ENCODE measurements at places on chromosomes 6 and 20. TPM values are rescaled to one million over a fixed set of nuclear protein-coding genes. Genes with fewer than 3 reads are reported as not detected.

The APCDD1L gene
- total RNA-seq = not detected

The SLC17A3 gene
- total RNA-seq = 0.87 TPM

The PPP1R3D gene
- 1.1 TPM for total RNA-seq

The MCUR1 gene
- total RNA-seq = 15.0 TPM

The CHRNA4 gene
- total RNA-seq = 0.63 TPM

The RIN2 gene
- 27.9 TPM for total RNA-seq

The TCF15 gene
- not detected for total RNA-seq

The C20orf141 gene
- not detected for total RNA-seq

The PKIB gene
- total RNA-seq = 0.54 TPM

The PRICKLE4 gene
- total RNA-seq = 0.76 TPM

The BCAS4 gene
- 24.8 TPM for total RNA-seq

The PAX1 gene
- 0.09 TPM for total RNA-seq

The CALHM6 gene
- total RNA-seq = not detected

The IL17A gene
- total RNA-seq = not detected

The NRSN1 gene
- total RNA-seq = not detected

The ZBTB12 gene
- total RNA-seq = 5.0 TPM

The DEFB119 gene
- total RNA-seq = not detected

The SNAP91 gene
- total RNA-seq = 0.14 TPM

The SCUBE3 gene
- 0.07 TPM for total RNA-seq

The CNBD2 gene
- 3.7 TPM for total RNA-seq

The CPXM1 gene
- not detected for total RNA-seq

The ZNF391 gene
- 0.35 TPM for total RNA-seq

The SYTL3 gene
- 1.8 TPM for total RNA-seq

The GLP1R gene
- total RNA-seq = not detected

The PSMB9 gene
- 19.3 TPM for total RNA-seq

The TMEM200A gene
- total RNA-seq = not detected

The RCAN2 gene
- not detected for total RNA-seq

The RSPH9 gene
- total RNA-seq = 0.28 TPM

The SLC17A1 gene
- 0.14 TPM for total RNA-seq

The MOXD1 gene
- 1.5 TPM for total RNA-seq

The RSPH4A gene
- 0.26 TPM for total RNA-seq

The LINC00237 gene
- not detected for total RNA-seq

The SFTA2 gene
- total RNA-seq = not detected

The GCNT2 gene
- 6.4 TPM for total RNA-seq

The LST1 gene
- total RNA-seq = not detected

The SRMS gene
- total RNA-seq = 0.18 TPM

The KHDC1L gene
- 0.32 TPM for total RNA-seq

The TMEM170B gene
- total RNA-seq = 0.86 TPM

The SLC17A2 gene
- not detected for total RNA-seq

The ZC3H12D gene
- 0.23 TPM for total RNA-seq

The VSX1 gene
- total RNA-seq = 1.0 TPM

The ANGPT4 gene
- not detected for total RNA-seq

The KCNQ5 gene
- 1.2 TPM for total RNA-seq

The CST5 gene
- not detected for total RNA-seq

The CCM2L gene
- total RNA-seq = 0.41 TPM

The ADAM33 gene
- not detected for total RNA-seq

The GFRAL gene
- not detected for total RNA-seq

The MROH8 gene
- total RNA-seq = 0.69 TPM

The NT5E gene
- total RNA-seq = 40.7 TPM
